Nucleus accumbens (tissue), 56 donors: ENCODE measurements at places on chromosomes 6 and 20.

DNA sequence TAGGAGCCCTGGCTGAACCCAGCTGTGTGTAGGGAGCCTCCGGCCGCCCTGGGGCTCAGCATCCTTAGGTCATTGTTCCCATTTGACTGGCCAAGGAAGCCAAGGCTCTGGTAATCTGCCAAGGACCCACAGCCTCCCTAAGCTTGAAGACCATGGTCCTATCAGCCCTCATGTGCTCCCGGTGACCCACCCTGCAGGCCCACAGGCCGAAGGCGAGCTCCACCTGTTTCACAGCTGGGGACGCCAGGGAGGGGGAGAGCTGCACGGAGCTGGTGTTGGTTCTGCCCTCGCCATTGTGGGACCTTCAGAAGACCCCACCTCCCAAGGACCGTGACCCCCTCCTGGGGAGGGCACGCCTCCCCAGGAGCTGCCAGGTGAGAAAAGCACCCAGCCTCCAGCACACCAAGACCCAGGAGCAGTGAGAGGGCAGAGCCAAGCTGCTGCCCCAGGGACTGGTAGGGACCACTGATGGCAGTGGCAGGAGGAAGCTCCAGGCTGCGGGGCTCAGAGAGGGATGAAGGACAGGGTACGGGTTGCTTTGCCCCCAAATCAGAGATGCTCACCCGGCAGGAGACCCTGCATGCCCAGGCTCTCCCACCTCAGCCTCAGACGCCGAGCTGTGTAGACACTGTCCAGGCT, 30.7 kb upstream of the MRGBP start:
- no peak for DNase-seq

DNA sequence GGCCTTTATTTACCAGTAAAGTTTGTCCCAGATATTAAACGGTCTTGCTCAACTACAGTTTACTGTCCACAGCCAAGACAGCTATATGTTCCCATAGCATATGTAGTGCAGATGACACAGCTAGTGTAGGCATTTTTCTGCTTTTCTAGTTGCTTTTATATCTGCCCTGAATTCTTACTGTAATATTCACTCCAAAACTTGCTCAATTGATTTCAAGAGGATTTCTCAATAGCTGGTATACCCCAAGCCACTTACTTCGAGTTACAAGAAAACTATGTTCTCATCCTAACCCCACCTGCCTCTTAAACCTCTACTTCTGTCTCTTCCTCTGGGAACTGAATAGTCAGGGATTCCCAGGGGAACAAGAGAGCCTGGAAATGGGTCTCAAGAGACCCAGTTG, 18.9 kb upstream of the ROS1 start:
- DNase-seq = no peak

DNA sequence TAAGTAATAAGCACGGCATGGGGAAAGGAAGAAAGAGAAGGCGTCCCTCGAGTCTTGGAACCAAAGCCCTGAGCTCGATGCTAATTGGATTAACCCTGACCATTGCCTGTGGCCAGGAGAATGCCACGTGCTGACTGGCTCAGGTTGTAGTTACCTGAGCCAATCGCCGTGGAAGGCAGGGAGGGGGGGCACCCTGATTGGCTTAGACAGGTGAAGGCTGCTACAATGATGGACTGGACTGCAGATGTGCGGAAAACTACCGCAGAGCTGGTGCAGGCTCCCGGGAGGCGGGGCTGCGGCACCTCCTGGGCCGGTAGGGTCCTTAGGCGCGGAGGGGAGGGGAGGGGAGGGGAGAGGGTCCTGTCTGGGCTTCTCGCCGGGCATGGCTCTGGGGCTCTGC, 121.3 kb downstream of the TFAP2C start:
- DNase-seq = no peak

GRCh38 chr20:43958626-43959025, 44.0 kb downstream of the TOX2 start:
- no peak for DNase-seq

- no peak for DNase-seq
Measured at GRCh38 chr6:82083646-82084045, 163.9 kb downstream of the IBTK start.

- DNase-seq = peak; percentile 8
Measured at GRCh38 chr20:58596750-58597248, 54.3 kb upstream of the STX16 start.

GRCh38 chr6:121222656-121223055, 111.6 kb downstream of the TBC1D32 start:
- DNase-seq = no peak

DNA sequence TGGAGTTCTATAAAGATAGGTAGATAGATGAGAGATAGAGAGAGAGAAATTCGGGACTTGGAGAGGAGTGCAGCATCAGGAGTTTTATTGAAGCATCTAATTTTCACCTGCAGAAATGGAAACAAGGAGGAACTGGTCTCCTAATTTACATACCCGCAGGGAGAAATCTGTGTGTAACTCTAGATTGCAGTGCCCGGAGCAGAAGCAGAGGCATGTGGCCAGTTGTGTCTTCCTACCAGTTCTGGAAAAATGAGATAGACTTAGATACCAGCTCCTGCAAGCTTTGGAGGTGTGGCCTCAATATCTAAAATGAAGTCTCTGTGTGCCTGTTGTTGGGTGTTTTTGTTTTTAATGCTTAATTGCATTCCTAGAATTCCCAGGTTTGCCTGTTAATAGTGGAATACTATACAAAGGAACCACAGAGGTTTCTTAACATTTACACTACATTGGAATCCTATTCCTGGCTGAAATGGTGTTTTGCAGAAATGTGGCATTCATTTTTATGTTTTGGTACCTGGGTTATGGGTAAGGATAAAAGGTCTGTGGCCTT, 57.4 kb downstream of the DTD1 start:
- DNase-seq = no peak

- DNase-seq = no peak
Measured at GRCh38 chr20:39813190-39813829, 851.2 kb downstream of the DHX35 start.

DNA sequence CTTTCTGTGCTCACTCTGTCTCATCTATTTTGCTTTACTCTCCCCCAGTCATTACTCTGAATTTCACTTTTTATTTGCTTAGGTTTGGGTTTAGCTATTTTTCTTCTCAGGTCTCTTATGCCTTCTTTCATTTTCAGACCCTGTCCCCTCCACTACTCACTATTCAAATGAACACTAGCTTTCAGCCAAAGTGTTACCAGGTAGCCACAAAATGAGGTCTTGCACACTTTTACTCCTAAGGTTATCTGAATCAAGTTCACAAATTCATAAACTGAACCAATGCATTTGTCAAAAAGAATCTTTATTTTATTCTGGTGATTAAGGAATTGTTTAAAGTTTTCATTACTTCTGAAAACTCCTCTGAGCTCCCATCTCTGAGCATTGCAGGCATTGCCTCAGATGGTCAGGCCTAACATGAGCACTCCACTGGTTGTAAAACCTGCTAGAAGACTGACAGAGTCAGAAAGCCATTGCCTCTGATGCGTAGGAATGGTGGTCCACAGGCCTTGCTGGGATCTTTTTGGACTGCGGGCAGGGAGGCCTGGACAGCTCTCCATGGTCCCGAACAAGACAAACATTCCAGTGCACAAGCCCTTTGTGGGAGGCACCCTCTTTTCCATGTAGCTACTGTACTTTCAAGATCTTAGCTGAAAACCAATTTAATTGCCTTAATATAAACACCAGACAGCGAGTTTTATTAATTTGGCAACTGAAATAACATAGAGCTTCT, 48.5 kb downstream of the FYN start:
- DNase-seq = no peak

- DNase-seq = no peak
Measured at GRCh38 chr20:19890445-19891051, 126.6 kb upstream of the NAA20 start.

DNA sequence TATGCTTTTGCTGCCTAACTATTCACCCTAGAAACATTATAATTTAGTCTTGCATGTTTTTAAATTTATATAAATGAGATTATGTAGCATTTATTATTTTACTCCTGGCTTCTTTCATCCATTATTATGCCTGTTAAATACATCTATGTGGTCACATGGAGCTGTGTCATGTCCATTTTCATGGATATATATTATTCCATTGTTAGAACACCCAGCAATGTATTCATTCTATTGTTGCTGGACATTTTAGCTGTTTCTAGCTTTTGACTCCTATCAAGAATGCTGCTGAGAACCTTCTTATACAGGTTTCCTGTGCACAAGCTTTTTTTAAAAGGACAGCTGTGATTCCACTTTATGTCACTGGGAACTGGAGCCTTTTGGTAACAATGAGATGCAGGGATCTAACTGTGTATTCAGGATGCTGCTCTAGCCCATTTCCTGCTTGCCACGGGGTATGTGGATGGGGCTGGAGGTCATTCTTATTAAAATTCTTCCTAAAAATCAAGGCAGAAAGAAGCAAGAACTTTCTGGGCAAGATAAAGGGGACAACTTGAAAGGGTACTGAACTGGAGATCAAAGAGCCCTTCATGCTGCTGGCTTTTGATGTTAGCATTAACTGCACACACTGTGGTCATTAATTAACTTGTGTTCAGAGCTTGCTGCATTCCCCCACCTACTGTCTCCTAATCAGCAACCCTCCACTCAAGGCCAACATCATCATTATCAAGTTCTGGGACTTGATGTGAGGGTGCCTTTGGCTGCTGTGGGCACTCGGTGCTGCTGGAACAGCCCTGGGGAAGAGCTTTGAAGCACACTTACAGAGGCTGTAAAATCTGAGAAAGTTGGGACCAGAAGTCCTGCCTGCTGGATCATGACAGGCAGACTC, 96.6 kb upstream of the AKIRIN2 start:
- DNase-seq = no peak

GRCh38 chr6:164015088-164015484, 600.6 kb downstream of the QKI start:
- DNase-seq = no peak

DNA sequence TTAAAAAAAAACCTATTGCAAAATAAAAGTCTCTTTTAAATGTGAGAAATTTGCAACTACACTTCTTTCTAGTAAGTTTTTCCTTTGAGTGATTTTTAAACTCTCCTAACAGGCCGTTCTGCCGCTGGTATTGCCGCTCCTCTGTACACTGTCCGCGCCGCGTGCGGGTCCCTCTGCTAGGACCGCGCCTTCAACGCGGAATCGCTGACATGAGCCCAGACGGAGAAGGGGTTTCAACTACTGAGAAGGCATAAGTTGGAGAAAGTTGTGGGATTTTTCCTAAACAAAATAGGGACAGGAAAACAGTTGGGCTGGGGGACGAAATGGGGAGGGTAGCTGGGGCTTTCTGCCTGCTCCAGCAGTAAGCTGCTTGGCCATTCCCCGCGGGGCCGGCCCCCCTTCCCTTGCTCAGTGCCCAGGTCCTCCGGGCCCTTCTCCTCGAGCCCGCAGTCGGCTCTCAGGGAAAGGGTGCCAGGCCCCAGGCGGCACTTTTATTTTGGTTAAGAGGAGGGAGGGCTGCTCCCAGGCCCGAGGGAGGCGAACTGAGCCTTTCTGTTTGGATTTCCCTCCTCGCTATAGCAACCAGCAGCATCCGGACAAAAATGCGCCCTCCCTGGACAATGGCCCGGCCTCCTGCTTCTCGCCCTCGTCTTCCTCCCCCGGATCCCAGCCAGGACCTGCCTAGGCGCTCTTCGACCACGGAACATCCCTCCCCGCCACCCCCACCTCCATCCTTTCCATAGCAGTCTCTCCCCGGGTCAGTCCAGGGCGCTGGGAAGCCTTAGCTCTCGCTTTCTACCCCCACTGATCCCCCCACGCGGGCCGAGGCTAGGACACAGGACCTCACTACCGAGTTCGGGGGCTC, 6.8 kb upstream of the POU3F2 start:
- DNase-seq = peak; percentile 74

GRCh38 chr6:20916086-20916485, 381.8 kb downstream of the CDKAL1 start:
- no peak for DNase-seq

- no peak for DNase-seq
Measured at GRCh38 chr20:18916886-18917750, 103.5 kb downstream of the SCP2D1 start.

GRCh38 chr6:106510090-106510970, 119.0 kb downstream of the RTN4IP1 start:
- no peak for DNase-seq

DNA sequence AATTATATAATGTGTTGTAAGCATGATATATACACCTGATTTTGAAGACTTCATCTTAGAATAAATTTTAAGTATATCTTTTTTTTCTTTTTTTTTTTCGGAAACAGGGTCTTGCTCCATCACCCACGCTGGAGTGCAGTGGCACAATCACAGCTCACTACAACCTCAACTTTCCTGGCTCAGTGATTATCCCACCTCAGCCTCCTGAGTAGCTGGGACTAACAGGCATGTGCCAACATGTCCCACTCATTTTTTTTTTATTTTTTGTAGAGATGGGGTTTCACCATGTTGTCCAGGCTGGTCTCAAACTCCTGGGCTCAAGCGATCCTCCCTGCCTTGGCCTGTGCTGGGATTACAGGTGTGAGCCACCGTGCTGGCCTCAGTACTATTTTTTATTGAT, 17.1 kb downstream of the VPS52 start:
- no peak for DNase-seq

- no peak for DNase-seq
Measured at GRCh38 chr6:30842754-30843610, 41.3 kb upstream of the DDR1 start.

DNA sequence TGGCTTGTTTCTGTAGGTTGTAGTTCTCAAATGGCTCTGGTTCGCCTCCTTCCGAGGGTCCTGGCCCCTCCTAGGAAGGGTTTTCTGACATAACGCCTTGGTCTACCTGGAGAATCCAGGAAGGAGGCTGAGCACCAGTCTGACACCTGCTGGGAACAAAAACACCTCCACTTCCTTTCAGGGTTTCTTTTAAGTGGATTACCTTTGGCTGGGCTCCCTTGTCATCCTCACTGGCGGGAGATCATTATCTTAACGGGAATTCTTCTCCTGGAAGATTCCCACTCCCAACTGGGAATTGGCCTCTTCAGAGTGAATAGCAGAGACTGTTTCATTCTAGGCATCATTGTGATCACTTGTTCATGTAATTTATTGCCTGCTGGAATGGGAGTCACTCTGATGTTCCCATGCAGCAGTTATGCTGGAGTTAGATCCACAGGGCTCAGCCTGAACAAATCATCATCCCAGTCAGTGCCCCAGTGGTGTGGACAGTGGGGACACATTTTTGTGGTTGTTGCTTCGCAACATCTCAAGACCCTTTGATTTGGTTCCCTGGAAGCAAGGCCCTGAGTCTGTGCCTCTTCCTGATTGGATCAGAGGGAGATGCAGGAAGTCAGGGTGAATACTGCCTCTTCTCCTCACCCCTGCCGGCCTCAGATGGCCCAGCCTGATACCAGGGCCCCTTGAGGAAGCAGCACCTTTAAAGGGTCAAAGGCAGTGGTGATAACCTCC, 49.1 kb downstream of the LYRM2 start:
- DNase-seq = no peak

GRCh38 chr20:24880356-24880755, 68.7 kb upstream of the CST7 start:
- no peak for DNase-seq

- DNase-seq = no peak
Measured at GRCh38 chr20:21190869-21191268, 65.0 kb downstream of the KIZ start.

- DNase-seq = no peak
Measured at GRCh38 chr6:6946206-6947155, 161.3 kb upstream of the RREB1 start.

- no peak for DNase-seq
Measured at GRCh38 chr6:124885171-124885570, 77.1 kb upstream of the RNF217 start.

GRCh38 chr6:20998748-20999448, 464.6 kb downstream of the CDKAL1 start:
- no peak for DNase-seq
